ENCODE measurements at places on chromosomes 1 and 21.

DNA sequence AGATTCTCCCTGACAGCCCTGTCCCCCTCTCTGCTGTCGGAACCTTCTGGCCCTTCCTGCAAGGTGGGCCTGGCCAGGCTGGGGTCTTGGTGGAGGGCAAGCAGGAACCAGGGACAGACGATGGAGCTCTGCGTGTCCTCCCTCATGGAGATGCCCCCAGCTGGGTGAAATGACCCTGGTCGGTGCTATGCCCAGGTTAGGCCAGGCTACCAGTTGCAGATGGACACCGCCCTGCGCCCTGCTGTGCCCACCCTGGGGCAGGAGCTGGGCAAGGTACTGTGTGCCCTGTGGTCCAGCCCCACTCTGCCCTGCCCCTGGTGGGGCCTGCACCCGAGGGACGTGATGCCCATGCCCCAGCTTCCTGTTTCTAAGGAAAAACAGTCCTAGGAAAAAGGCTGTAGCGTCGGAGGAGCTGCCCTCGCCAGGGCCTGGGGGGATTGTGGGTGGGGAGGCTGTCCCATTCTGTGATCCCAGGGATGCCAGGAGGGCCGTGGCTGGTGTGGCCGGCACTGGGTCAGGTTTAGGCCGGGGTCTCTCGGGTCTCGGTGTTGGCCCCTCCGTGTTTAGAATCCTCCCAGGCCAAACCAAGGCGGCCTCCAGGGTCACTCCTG, 77.6 kb downstream of the MORN1 start:
- no peak for DNase-seq

DNA sequence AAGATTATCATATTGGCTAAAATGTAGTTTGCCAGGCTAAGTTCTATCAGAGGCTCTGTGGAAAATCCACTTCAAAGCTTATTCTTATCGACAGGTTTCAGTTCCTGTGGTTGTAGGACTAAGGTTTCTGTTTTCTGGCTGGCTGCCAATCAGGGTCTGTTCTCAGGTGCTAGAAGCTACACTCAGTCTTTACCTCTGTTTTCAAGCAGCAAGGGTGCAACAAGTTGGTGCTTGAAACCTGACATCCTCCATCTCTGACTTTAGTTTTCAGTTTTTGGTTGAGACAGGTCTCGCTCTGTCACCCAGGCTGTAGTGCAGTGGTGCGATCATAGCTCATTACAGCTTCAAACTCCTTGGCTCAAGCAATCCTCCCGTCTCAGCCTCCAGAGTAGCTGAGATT, 15.3 kb upstream of the TMCO2 start:
- peak; percentile 42 for DNase-seq

- DNase-seq, result no peak
Observed at GRCh38 chr1:68234094-68234493, 1.8 kb upstream of the WLS start.

- no peak for DNase-seq
Observed at GRCh38 chr1:192763243-192763642, 45.6 kb upstream of the RGS2 start.

DNA sequence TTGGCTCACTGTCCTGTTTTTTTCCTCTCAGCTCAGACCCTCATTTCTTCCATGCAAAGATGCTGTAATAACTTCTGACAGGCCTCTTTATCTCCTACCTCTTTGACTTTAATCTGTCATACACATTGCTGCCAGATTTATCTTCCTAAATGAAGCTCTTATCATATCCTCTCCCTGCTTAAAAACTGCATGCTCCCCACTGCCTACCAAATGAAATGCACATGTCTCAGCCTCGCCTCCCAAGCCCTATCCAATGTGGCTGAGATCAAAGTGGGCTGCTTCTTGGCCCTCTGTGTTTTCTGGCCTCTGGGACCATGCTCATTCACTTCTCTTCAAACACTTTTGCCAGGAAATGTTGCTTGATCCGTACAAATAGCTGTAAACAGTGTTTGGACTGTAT, 38.3 kb downstream of the IRF2BP2 start:
- no peak for DNase-seq

DNA sequence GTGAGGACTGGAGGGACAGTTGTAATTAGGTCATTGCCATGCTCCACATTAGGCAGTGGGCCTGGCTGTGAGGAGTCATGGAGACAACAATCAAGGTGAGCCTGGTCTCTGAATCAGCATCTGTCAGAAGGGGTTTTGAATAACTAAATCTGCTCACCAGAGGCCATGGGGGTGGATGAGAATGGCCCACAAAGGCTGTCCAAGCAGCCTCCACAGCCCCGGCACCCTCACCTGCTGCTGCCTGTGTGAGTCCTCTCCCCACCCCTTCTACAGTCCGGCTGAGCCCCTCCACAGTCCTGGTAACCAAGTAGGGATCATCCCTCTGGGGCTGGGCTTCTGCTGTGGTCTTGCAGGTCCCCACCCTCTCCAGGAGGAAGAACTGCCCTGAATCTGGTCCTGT, 2.3 kb downstream of the DPT start:
- DNase-seq, result no peak
